ENCODE measurements at places on chromosomes 2 and 18.

DNA sequence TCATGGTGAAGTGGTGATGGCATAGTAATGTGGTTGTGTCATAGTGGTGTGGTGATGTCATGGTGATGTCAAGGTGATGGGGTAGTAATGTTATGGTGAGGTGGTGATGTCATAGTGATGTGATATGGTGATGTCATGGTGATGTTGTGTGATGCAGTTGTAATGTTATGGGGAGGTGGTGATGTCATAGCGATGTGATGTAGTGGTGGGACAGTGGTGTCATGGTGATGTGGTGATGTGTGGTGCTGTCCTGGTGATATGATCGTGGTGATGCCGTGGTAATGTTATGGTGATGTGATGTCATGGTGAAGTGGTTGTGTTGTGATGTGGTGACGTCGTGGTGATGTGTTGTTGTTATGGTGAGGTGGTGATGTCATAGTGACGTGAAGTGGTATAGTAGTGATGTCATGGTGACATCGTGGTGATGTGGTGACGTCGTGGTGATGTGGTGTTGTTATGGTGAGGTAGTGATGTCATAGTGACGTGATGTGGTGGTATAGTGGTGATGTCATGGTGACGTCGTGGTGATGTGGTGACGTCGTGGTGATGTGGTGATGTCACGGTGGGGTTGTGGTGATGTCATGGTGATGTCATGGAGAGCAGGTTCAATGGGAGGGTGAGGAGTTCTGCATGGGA lies 242.7 kb upstream of the MYT1L start:
- DNase-seq, result no peak

DNA sequence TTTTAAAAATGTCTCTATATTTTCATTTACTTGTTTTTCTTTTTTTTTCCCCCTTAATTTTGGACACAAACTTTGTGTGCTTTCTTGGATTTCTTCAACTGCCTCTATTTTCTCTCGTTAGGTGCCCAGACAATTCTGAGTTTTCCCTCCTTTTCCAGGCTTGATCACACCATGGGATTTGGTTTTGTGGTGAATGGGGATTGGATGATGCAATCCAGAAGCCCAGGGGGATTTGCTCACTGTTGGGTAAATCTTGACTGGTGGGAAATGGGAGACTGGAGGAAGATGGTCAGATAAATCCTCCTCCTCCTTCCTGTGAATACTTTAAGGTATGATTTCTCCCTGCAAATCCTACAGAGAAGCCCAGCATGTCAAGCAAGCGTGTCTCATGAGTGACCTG lies 19.5 kb upstream of the PAX8 start:
- DNase-seq, result no peak

GRCh38 chr2:25372405-25373268 lies 30.9 kb upstream of the DNMT3A start:
- DNase-seq, result no peak

GRCh38 chr2:238970553-238971081 lies 122.7 kb downstream of the TWIST2 start:
- peak; percentile 54 for DNase-seq

DNA sequence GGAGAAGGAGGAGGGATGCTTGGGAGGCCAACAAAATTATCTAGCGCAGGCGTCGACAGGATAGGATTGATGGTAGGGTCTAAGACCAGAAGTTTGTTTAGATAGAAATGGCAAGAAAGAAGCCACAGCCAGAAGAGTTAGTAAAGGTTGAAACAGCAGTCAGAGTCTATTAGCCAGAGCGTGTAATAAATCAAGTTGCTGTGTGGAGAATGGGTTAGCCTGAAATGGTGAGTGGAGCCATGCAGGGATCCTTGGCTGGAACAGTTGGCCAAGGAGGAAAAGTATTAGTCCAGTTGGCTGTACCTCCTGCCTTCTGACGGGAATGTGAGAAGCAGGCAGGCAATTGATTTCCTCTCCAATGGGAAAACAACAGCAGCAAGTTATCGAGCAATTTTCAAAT lies 190.7 kb upstream of the CCDC68 start:
- no peak for DNase-seq

- peak; percentile 93 for DNase-seq
Observed at GRCh38 chr2:3379647-3380534, at the start of gene TRAPPC12. Gene TRAPPC12 (plus strand): TSS chr2:3379694. CDS start chr2:3387624, 7,930 bp downstream.
